Cerebellar nuclear complex (tissue), 1 donor: ENCODE measurements at places on chromosomes 7 and 10.

DNA sequence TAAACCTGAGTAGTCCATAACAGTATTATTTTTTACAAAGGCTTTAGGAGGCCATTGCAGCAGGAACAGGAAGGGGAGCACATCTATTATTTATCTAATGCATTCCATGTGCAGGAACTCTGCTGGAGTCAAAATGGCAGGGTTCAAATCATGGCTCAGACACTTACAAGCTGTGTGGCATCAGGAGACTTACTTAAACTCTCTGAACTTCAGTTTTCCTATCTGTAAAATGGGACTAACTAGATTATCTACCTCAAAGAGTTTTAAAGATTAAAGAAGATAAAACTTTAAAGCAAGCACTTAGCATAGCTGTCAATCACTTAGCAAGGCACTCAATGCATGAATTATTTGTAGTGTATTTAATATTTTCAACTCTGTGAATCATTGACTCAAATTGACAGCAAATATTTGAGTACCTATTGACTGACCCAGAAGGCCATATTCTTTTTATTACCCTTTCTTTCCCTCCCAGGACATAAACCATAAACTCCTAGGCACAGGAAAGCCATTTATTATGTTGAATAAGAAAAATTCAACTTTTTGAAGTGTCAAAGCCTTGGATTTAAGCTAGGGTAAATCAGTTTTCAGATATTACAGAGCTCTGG lies 115.8 kb upstream of the FAM204A start:
- DNase-seq: no peak

DNA sequence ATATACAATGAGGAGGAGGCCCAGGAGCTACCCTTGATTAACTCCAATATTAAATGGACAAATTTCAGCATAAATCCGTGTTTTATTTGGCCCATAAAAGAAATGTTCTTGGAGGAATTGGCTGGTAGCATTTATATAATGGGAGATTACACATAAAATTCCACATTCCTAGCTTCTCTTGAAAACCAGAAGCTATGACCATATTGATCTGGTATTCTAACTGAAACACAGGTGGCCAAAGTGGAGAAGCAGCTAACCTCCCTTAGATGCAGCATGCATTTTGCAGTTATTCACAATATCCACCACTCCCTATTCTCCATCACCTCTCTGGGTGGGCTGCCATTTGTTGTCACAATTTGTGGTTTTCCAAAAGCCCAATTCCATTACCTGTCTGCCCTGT lies 148.8 kb upstream of the CACNA2D1 start:
- no peak for DNase-seq

- no peak for DNase-seq
These were observed 23.9 kb downstream of the SCD start for GRCh38 chr10:100370714-100371481.

GRCh38 chr7:2224934-2225333 lies 7.8 kb downstream of the MAD1L1 start:
- DNase-seq: no peak

- no peak for DNase-seq
These were observed 100.7 kb upstream of the DKK1 start for GRCh38 chr10:52213321-52213752.

- no peak for DNase-seq
These were observed 181.9 kb downstream of the USP6NL start for GRCh38 chr10:11429439-11430052.

DNA sequence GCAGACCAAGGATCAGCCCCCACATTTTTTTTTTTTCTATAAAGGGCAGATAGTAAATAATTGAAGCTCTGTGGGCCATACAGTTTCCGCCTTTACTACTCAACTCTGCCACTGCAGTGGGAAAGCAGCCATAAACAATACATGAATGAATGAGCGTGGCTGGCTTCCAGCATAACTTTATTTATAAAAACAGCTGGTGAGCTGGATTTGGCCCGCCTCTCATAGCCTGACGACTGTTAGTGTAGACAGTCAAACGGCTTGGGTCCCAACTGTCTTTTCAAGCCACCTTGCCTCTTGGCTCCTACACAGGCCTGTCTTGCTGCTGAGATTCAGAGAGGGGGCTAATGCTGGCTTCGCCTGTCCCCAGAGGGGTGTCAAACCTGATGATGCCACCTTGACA lies 169.8 kb upstream of the GPR26 start:
- DNase-seq: no peak

- no peak for DNase-seq
These were observed 380.9 kb downstream of the LRRTM3 start for GRCh38 chr10:67306588-67307205.

DNA sequence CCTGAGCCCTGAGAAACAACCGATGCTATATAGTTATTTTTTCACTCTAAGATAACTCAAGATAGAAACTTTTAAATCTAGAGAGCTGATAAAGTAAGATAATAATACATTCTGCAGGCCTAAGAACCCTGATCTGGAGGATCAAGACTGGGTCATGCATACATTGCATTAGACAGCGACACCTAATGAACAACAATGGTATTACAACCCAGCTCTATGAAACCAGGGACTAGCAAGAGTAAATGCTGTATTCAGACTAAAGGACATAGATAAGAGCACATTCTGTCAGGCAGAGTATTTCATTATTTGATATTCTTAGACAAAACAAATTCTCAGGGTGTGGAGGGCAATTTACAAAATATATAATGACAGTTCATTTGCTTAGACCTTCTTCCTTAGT lies 148.6 kb downstream of the GRK5 start:
- DNase-seq: no peak

GRCh38 chr10:89963451-89964102 lies 262.2 kb downstream of the KIF20B start:
- no peak for DNase-seq

- DNase-seq: no peak
These were observed 50.3 kb upstream of the SP4 start for GRCh38 chr7:21377545-21377944.

DNA sequence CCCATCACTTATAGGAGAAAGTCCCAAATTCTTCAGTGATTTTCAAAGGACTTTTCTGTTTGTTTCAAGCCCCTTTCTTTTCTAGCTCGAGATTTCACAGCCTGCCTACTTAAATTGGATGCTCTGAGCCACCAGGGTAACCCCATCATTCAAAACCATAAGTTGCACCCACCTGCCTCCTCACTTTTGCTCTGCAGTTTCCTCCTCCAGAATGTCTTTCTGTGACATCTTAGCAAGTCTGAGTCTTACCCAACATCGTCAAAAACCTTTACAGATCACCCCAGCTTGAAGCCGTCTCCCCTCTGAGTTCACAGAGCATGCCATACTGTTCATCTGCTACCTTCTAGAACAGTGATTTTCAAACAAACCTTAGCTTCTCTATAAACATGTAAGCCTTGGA lies 64.3 kb upstream of the CACNB2 start:
- DNase-seq: no peak

- DNase-seq: no peak
These were observed 285.5 kb downstream of the TWIST1 start for GRCh38 chr7:18831943-18832342.

GRCh38 chr7:2573761-2574160 lies 15.0 kb downstream of the IQCE start:
- no peak for DNase-seq

DNA sequence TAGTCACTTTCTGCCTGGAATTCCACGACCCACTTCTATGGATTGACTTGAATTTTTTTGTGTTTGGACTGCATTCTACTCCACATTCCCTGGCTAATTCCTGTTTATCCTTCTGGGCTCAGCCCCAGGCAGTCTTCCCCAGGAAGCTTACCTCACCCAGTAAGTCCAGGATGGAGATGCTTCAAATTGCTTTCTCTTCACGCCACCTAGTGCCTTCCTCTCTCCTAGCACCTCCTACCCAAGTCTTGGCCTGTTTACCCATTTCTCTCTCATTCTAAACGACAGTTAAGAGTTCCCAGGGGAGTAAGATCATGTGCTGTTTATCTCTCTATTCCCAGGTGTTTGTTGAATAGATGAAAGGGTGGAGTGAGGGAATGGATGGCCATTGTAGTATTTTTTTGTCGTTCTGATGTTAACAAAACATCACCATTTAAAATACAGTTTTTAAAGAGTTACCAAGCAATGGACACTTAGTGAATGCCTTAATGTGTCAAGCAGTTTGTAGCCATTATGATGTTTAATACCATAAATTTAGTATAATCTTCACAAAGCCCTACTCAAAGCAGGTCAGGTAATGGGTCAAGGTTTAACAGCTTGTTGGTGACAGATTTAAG lies 45.5 kb upstream of the TARP start:
- no peak for DNase-seq

GRCh38 chr10:24674892-24675632 lies 48.6 kb downstream of the ARHGAP21 start:
- no peak for DNase-seq

GRCh38 chr10:48731141-48731540 lies 46.5 kb downstream of the WDFY4 start:
- DNase-seq: no peak

GRCh38 chr10:58515291-58515941 lies 2.7 kb downstream of the BICC1 start:
- DNase-seq: no peak

- no peak for DNase-seq
These were observed 186.9 kb upstream of the MYO3A start for GRCh38 chr10:25747084-25747483.

- no peak for DNase-seq
These were observed 22.4 kb downstream of the GBF1 start for GRCh38 chr10:102267748-102268147.

DNA sequence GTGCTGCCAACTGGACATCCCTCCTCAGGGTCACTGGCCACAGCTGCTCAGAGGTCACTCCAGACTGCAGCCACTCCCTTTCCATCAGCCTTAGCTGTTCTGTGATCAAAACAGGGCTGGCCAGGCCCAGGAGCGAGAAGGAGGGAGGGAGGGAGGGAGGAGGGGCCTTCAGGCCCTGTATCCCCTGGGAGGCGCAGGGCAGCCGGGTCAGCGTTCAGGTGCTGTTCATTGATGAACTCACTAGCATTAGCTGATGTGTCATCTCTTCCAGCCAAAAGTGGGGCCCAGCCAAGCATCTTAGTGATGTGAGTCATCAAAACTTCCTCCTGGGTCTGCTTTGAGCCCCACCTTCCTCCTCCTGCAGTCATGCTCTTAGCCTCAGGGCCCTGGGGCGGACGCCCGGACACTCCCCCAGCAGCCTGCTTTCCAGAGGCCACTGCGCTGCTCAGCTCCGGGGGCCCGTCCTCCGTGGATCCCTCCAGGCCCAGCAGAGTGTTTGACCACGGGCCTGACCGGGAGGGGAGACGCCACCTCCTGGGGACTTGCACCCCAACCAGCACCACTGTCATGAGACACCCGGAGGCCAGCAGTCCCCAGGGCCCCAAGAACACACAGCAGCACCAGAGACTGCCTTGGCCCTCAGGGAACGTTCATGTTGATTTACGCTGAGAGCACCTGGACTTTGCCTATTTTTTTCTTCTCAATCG lies 149.2 kb downstream of the PRKAG2 start:
- no peak for DNase-seq

DNA sequence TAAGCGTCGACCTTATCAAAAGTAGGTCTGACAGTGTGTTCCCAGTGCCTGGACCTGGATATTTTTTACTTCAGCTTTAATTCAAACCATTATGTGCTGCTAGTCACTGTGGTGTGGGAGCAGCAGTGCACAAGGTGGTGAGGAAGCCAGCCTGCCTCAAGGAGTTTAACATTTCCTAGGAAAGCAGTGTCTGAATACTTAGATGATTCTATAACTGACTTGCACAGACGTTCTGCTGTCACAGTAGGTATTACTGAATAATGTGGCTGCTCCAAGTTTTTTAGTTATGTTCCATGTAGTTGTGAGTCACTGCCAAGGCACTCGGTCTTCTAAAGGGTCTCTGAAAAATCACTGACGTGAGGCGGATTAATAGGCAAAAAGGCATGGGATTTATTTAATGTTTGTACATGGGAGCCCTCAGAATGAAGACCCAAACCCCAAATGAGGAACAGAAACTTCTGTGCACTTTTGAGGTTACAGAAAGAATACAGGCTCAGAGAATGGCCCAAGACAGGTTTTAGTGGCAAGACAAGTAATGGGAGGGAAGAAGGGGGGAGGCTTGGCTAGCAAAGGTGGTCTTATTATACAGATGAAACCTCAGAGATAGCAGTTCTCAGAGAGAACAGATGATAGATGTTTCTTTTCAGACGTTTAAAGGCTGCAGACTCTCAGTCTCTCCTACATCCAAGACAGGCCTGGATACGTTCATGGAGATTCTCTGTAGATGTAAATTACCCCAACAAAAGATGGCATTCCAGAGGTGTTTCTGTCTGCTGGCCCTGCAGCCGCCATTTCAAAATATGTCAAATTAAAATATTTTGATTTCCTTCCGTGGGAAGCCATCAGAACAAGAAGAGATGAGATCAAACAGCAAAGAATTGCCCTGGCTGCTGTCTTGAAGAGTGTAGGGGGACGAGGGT lies 209.3 kb downstream of the SDK1 start:
- no peak for DNase-seq

GRCh38 chr10:36114913-36115312 lies 472.8 kb upstream of the FZD8 start:
- DNase-seq: no peak

DNA sequence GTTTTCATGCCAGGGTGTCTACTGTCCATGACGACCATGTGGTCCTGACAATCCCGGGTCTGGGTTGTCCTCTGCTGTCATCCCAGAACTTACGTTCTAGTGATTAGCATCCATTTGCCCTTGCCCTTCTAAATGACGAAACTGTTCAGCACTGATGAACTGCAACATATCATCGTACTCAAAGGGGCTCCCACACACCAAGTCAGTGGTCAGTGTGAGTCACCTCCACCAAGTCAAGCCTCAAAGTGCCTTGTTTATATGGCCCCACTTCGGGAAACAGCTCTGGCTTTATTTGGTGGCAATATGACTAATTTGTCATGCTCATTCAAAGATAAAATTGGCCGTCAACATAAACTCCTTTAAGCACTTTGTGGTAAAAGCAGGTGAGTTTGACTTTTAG lies 110.7 kb downstream of the FRMD4A start:
- DNase-seq: no peak

- no peak for DNase-seq
These were observed 40.5 kb upstream of the GDF10 start for GRCh38 chr10:47259466-47259865.

GRCh38 chr10:34696423-34696822 lies 118.7 kb downstream of the PARD3 start:
- no peak for DNase-seq

- DNase-seq: no peak
These were observed 16.7 kb downstream of the SHTN1 start for GRCh38 chr10:116988311-116988710.

GRCh38 chr10:34489411-34489810 lies 325.7 kb downstream of the PARD3 start:
- DNase-seq: no peak
